RWPE1 (cell line): ENCODE measurements at places on chromosomes 2 and 18.

DNA sequence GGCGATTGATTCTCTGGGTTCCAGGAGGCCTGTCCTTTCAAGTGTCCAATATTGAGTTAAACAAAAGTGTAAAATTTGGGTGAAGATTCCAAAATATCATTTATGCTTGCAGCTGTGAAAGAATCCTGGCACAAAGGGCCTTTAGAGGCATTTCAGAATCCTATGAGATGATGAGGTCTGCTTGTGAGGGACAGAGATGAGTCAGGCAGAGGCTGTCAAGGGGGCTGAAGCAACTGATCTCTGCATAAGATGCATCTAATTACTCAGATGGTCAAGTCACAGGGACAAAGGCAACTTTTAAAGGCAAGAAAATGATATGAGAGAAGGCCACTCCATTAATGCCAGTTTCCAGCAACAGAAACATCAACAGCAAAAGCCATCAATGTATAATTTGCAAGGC, 78.8 kb downstream of the FHOD3 start:
- no peak for DNase-seq

GRCh38 chr2:113223813-113224212, 50.0 kb downstream of the PSD4 start:
- no peak for DNase-seq

DNA sequence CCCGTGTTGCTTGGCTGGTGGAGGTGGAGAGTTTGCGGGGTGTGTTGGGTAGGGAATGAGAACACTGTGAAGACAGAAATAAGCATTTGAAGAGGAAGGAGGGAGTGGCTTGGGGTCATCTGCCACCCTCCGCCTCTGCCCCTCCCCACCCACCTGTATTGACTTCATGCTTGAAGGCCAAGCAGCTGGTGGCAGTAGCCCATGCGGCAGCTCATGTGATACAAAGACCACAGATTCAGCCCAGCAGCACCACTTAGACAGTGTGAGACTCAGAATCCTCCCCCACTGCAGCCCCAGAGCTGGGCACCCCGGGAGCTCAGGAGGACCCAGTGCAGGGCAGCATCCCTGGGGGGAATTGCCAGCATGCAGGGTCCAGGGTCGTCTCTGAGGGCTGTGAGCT, 15.4 kb downstream of the NPPC start:
- DNase-seq = no peak

- no peak for DNase-seq
These were observed 42.9 kb downstream of the ADI1 start for GRCh38 chr2:3476321-3476984.

GRCh38 chr2:86037141-86037794, 68.4 kb downstream of the POLR1A start:
- DNase-seq = no peak

DNA sequence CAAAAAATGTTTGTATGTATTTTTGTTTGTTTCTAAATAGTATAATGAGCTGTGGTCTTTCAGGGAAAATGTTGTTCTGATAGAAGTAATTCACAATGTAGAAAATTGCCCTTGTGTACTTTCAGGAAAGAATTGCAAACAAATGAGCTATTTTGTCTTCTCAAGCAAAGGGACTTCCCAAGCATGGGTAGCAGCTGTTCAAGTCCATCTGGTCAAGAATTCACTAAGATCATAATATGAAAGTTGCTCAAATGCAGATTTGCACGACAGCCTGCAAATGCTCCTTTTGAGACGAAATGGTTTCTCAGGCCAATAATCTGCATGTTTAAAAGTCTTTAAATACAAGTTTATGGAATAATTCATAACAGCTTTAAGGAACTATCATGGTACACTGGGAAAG, 51.9 kb upstream of the HNMT start:
- DNase-seq = no peak

DNA sequence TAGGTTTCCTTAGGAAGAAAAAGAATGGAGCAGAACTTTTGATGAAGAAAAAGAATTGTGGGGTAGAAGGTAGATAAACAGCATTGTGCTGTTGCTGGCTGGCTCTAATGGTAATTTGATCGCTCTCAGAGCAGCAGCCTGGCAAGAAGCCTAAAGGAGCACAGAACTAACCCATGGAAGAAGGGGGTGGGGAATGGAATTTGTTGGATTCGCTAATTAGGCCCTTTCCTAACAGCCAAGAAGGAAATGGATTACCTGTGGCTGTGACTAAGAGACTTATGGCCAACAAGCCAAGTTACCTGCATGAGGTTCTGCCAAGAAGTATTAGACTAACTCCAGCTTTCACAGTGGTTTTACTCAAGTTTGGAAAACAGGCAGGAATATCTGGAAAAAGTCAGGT, 210.6 kb downstream of the IKZF2 start:
- peak; percentile 73 for DNase-seq

DNA sequence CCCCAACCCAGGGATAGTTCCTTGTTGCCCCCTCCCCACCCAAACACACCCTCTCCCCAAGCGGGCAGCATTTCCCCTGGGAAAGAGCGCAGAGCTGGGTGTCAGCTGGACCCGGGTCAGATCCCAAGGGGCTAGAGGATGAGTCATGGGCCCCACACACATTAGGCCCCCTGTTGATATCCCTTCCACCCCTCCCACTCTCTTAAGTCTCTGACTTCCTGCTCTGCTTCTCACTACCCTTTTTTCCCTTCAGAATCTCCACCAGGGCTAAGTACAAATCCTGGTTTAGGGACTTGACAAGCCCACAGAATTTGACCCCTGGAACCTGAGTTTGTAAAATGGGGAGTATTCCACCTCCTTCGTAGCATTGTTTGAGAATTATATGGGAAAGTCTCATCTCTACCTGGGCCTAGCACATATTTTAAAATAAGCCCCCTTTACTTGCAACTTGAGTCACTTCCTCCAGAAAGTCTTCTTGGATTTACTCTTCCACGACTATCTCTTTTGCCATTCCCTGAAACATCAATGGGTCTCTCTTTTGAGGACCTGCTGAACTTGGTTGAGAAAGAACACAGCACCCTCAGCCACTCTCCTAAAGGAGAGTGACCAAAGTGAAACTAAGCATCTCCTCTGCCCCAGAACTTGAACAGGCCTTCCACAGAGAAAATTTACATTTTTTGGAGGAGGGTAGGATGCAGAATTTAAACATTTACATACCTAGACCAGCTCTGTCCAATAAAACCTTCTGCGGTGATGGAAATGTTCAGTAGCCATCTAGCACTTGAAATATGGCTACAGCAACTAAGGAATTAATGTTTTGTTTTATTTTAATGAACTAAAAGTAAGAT, 4.7 kb downstream of the RTKN start:
- DNase-seq = no peak

GRCh38 chr2:234661175-234661574, 164.3 kb upstream of the ARL4C start:
- DNase-seq = no peak

DNA sequence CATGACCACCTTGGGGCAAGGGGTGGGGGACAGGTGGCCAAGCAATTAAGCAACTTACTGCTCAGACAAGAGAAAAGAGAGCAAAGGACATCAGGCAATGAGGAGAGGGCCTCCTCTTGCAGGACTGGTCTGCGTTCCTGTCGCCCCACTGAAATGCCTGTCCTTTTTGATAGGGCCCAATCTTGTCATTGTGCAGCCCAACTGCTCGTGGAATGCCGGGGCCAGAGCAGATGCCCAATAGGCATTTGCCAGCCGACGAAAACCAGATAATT, 104.5 kb upstream of the SH3BP4 start:
- no peak for DNase-seq
